ENCODE measurements at places on chromosomes 13 and 19.

- DNase-seq, result no peak
These were observed 178.4 kb downstream of the FGF9 start for GRCh38 chr13:21849323-21849722.

- DNase-seq, result no peak
These were observed 6.4 kb downstream of the ZNF350 start for GRCh38 chr19:51980116-51980736.

DNA sequence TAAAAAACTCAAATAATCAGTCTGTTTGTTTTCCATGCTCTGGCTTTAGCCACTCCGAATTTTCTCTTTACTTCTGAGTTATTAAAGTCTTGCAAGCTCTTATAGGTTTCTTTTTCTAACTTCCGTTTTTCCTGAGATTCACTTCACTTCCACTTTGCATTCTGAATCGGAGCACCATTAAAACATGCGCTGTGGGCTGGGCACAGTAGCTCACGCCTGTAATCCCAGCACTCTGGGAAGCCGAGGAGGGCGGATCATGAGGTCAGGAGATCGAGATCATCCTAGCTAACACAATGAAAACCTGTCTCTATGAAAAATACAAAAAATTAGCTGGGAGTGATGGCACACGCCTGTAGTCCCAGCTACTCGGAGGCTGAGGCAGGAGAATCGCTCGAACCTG lies 357.9 kb downstream of the SLITRK6 start:
- DNase-seq, result no peak

GRCh38 chr13:73714522-73714921 lies 419.7 kb downstream of the KLF12 start:
- no peak for DNase-seq

- DNase-seq, result peak; percentile 87
These were observed 254.2 kb downstream of the ITGBL1 start for GRCh38 chr13:101706651-101707050.

DNA sequence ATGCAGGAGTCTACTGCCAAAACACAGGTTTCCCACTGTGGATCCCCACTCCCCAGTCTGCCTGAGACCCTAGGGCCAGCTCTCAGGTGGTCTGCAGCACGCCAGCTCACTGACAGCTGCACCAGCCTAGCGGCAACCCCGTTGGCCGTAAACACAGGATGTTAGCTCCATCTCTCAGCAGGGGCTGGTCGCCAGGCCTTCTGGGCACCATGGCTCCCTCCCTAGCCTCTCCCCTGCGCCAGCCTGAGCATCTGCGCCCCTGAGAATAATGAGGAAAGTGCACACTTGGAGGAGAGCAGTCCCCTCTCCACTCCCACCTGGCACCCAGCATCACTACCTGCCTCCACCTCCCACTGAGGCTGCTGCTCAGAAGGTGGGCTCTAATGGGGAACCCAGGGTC lies 20.8 kb upstream of the EPHX3 start:
- no peak for DNase-seq

- no peak for DNase-seq
These were observed 1358.1 kb downstream of the EFNB2 start for GRCh38 chr13:105177265-105177900.

- no peak for DNase-seq
These were observed 4.6 kb downstream of the MEDAG start for GRCh38 chr13:30910676-30911075.

DNA sequence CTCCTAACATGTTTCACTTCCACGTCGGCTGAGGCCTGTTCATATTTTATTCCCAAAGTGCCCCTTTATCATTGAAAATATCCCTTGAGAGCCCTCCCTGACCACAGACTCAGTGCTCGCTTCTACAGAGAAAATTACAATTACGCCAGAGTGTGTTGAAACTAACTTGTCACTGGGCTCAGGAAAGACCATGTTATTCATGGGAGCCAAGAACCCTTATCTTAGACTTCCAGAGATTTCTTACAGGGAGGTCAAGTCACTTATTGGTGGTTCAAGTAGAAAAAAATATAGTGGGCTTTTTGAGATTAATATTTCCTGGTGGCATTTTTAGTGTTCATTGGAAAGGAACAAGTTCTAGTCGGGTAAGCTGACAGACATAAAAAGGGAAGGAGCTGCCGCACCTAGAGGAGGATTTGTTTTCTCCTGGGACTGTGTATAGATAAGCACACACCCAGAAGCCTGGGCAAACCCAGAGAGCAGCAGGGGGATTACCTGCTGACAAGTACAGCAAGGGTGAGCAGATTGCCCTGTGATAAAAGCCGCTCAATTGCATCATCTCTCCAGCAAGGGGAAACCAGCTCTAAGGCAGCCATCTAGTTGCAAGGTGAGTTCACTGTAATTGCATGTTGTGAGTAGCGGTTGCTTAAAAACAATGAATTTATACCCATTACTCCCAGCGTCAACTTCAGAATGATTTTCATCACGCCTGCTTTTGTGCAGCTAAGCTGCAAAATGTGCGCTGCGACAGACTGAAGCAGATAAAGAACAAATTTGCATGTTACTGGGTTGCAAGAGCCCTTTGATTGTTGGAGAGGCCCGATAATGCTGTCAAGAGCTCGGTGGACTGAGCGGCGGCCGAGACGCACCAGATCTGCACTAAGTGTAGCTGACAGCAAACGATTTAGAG lies 46.2 kb downstream of the DCT start:
- DNase-seq, result no peak

DNA sequence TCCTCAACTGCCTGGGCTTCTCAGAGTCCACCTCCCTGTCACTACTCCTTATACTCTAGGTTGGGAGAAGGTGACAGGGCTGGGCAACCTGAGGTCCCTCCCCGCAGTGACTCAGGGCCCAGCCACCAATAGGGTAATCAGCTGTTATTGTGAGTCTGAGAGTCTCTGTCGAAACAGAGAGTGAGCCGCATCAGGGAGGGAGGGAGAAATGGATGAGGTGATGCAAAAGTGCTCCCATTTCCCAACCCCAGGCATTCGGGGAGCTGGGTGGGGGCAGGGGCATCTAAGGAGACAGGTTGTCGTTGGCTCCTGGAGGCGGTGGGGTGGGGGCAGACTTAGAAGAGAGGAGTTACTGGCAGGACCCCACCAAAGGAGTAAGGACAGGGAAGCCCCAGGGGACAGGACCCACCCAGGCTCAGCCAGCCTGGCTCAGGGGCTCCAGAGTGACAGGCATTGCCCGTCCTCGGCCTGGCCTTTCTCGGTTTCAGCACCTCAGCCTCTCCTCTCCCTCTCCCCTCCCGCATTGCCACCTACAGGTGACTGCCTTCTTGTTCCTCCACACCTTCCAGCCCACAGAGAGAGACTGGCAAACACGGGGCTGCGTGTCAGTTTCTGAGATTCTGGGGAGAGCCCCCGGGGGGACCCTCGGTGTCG lies at the start of gene DMKN:
TSS of gene DMKN (minus strand) at position 22 of the 654 bp plus-strand sequence. CDS start 174 bp downstream, outside the sequence.
- DNase-seq, result peak; percentile 7

DNA sequence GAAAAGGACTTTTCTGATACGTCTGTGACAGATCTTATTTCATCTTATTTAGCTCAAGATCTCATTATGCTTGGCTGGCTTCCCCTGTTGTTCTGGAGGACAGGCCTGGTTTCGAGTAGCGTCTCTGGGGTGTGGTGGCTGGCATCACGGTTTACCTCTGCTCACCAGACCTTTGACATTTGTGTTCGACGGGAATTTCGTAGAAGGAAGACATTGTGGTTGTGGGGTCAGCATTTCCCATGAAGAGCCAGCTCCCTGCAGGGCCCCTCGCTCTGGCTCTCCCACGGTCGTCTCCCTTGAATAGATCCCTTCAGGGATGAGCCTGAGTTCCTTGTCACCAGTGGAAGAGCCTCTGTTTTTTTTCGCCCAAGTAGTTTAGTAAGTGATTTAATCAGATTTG lies 78.6 kb upstream of the TEX29 start:
- DNase-seq, result no peak

- DNase-seq, result no peak
These were observed 21.1 kb downstream of the ZNF473 start for GRCh38 chr19:50046649-50047503.

- no peak for DNase-seq
These were observed 5.5 kb upstream of the ZNF428 start for GRCh38 chr19:43624933-43625332.

- DNase-seq, result no peak
These were observed 270.0 kb upstream of the PCDH20 start for GRCh38 chr13:61685682-61686012.

GRCh38 chr13:24763596-24764275 lies at the start of gene RNF17:
Gene RNF17, plus strand, starts transcription at chr13:24764169. Its CDS starts 35 bp downstream, at chr13:24764204.
- DNase-seq, result no peak

GRCh38 chr13:39047560-39047959 lies 9.3 kb downstream of the NHLRC3 start:
- no peak for DNase-seq

- no peak for DNase-seq
These were observed 210.2 kb downstream of the KCNRG start for GRCh38 chr13:50225193-50226155.

- no peak for DNase-seq
These were observed 172.1 kb downstream of the NUFIP1 start for GRCh38 chr13:44817131-44817671.

GRCh38 chr19:47609906-47610894 lies 1.3 kb downstream of the BICRA start:
- DNase-seq, result no peak

- DNase-seq, result no peak
These were observed 335 bp upstream of the SOX1 start for GRCh38 chr13:112066624-112067004.

- DNase-seq, result no peak
These were observed 181.6 kb downstream of the KLF12 start for GRCh38 chr13:73952648-73953047.

DNA sequence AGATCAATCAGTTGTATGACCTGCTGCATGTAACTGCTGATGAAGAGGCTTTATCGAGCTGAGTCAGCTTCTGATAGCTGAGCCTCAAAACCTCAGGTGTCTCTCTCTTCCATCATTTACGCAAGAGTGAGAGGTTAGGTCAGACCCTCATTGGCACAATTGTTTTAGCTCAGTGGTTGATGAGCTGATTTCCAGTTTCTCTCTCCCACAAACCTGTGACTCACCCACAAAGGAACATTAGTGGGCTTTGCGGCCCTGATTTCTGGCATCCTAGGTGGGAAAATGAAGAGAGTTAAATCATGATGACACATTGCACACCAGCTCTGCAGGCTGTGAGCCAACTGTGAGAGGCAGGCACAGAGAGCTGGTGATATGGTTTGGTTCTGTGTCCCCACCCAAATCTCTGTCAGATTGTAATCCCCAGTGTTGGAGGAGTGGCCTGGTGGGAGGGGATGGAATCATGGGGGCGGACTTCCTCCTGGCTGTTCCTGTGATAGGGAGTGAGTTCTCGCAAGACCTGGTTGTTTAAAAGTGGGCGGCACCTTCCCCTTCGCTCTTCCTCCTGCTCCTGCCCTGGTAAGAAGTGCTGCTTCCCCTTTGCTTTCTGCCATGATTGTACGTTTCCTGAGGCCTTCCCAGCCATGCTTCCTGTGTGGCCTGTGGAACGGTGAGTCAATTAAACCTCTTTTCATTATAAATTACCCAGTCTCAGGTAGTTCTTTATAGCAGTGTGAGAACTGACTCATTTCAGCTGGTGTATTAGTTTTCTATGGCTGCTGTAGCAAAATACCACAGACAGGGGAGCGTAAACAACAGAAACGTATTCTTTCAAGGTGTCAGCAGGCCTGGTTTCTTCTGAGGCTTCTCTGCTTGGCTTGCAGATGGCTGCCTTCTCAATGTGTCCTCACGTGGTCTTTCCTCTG lies 33.5 kb upstream of the TMTC4 start:
- DNase-seq, result no peak

DNA sequence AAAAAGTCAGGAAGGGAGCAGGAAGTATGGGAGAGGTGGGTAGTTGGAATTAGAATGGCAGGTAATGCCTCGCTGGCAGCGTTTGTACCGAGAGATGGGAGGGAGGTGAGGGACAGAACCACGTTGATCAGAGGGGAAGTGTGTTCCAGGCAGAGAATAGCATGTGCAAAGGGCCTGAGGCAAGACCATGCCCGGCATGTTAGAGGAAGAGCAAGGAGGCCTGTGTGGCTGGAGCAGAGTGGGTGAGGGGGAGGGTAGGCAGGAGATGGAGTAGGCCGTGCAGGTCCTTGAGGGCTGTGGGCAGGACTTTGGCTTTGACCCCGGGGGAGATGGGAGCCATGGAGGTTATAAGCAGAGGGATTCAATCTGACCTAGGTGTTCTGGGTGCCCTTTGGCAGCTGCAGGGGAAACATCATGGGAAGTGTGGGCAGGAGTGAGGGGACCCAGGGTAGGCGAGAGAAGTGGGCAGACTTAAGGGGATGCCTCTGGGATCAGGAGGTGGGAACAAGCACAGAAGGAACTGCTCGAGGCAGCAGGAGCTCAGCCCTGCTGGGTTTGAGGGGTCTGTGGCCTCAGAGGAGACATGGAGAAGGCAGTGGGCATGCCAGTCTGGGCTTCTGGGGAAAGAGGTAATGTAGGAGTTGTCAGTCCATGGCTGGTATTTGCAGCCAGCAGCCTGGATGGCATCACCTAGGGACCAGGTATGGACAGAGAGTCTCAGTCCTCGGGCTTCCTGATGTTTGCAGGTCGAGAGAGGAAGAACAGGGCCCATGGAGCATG lies 48.8 kb downstream of the CD320 start:
- no peak for DNase-seq

GRCh38 chr13:88729605-88730004 lies 1058.4 kb downstream of the SLITRK5 start:
- no peak for DNase-seq

- DNase-seq, result no peak
These were observed 20.6 kb downstream of the CRTC1 start for GRCh38 chr19:18704054-18704453.

DNA sequence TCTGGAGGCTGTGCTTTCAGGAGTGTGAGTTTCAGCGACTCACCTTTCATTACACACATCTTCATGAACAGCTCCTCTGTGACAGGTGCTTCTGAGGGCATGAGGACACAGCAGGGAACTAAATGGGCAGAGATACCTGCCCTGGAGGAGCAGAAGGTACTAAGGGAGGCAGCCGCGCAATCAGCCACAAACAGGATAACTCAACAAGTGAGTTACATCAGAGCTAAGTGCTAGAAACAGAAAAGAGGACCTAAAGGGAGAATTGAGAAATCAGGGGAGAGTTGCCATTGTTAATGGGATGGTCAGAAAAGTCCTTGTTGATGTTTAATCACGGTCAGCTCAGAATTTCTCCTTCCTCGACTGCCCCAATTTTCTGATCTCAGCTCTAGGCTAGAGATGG lies 42.5 kb downstream of the SYDE1 start:
- DNase-seq, result no peak

DNA sequence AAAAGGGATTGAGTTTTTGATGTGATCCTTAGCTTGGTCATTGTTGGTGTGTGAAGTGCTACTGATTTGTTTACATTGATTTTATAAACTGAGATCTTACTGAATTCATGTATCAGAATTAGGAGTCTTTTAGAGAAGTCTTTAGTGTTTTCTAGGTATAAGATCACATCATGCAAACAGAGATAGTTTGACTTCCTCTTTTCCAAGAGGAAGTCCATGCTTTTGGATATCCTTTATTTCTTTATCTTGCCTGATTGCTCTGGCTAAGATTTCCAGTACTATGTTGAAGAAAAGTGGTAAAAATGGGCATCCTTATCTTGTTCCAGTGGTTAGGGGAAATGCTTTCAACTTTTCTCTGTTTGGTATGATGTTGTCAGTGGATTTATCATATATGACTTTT lies 561.2 kb upstream of the SLITRK1 start:
- DNase-seq, result no peak

- DNase-seq, result no peak
These were observed 55.0 kb downstream of the GPR12 start for GRCh38 chr13:26705536-26705935.
